ENCODE measurements at places on chromosomes 2 and 18. TPM values are rescaled to one million over a fixed set of nuclear protein-coding genes. Genes with fewer than 3 reads are reported as not detected.

DNA sequence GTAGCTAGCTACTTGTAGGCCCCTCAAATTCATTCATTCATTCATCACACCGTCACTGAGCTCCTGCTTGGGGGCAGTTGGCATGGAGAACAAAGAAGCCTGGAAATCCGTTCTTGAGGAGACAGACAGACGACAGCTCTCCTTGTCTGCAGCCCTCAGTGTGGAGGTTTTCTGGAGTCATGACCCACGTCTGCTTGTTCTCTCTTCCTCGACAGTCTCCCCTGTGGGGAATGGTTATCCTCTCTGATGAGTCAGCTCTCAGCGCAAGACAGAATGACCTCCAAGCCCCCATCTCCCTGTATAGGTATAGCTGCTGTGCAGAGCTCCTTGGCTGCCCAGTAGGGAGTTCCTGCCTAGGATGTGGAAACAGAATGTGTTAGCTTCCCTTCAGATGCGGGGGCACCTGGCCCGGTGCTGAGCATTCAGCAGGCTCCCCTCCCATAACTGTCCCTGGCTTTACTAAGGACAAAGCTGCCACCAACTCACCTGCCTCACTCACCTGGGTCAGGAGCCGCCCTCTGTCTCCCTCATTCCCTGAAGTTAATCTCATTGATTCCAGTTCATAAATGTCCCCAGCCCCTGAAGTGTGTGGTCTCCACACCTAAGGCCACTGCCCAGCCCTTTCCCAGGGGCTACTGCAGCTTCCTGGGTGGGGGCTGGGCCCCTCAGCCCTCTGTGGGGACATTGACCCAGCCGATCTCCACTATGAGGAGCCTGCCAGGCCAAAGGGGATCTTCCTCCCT lies 124.7 kb downstream of the ACKR3 start:
- no peaks in the 10 kb centered on the region for H3K4me1 ChIP-seq
- H3K36me3 ChIP-seq: no peaks in the 10 kb centered on the region
- no peak for DNase-seq
- no peak overlapping the region for H3K4me3 ChIP-seq
- H3K27ac ChIP-seq: no peak overlapping the region

HMSD gene
- 0.29 TPM for total RNA-seq

GRCh38 chr2:181972431-181973170 lies 13.1 kb upstream of the PPP1R1C start:
- DNase-seq: no peak
- no peak overlapping the region for H3K4me3 ChIP-seq
- no peak overlapping the region for H3K27ac ChIP-seq
- no peaks in the 10 kb centered on the region for H3K4me1 ChIP-seq

- H3K36me3 ChIP-seq: no peaks in the 10 kb centered on the region
- H3K27ac ChIP-seq: no peak overlapping the region
- H3K27me3 ChIP-seq: no peaks in the 10 kb centered on the region
- peak; percentile 50 for DNase-seq
- no peaks in the 10 kb centered on the region for H3K4me1 ChIP-seq
These were observed 31.0 kb upstream of the SLC3A1 start for GRCh38 chr2:44244135-44244871.

- H3K4me1 ChIP-seq: no peaks in the 10 kb centered on the region
- no peak for DNase-seq
- no peaks in the 10 kb centered on the region for H3K36me3 ChIP-seq
These were observed 458.3 kb upstream of the SYT4 start for GRCh38 chr18:43735570-43735969.

GPR55 gene
- total RNA-seq: not detected

- no peaks in the 10 kb centered on the region for H3K36me3 ChIP-seq
- H3K27me3 ChIP-seq: peaks cover 6% of the 10 kb centered on the region
- no peak overlapping the region for H3K27ac ChIP-seq
- no peak for DNase-seq
- peak overlapping the region; percentile 63 for H3K4me3 ChIP-seq
These were observed 1.1 kb upstream of the BOLL start for GRCh38 chr2:197786010-197786877.

DNA sequence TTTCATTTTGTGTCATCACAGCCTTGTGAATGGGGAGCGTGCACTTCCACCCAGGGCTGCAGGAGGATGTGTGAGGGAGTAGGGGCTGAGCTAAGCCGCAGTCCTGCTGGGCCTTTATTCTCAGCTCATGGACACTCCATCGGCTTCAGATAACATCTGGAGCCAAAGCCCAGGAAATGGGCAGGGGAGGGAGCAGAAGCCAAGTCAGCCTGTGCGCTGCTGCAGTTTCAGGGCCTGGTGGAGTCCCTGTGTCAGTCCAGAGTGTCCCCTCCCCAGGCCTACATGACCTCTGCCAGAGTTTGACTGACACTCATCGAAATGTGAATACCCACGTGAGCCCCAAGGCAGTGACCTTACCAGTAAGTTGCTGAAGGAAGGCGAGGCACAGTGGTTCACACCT lies 242.2 kb downstream of the LOXHD1 start:
- H3K4me1 ChIP-seq: no peaks in the 10 kb centered on the region
- H3K36me3 ChIP-seq: no peaks in the 10 kb centered on the region
- H3K27ac ChIP-seq: no peak overlapping the region

GRCh38 chr2:161039071-161039470 lies 121.2 kb upstream of the TANK start:
- no peak for DNase-seq
- H3K4me3 ChIP-seq: no peak overlapping the region
- no peaks in the 10 kb centered on the region for H3K27me3 ChIP-seq
- no peaks in the 10 kb centered on the region for H3K4me1 ChIP-seq

All from breast epithelium (tissue), 4 donors.